A549 (cell line): ENCODE measurements at places on chromosomes 2 and 18.

- DNase-seq, result no peak
Measured at GRCh38 chr2:3635171-3635974, 22.6 kb upstream of the ALLC start.

DNA sequence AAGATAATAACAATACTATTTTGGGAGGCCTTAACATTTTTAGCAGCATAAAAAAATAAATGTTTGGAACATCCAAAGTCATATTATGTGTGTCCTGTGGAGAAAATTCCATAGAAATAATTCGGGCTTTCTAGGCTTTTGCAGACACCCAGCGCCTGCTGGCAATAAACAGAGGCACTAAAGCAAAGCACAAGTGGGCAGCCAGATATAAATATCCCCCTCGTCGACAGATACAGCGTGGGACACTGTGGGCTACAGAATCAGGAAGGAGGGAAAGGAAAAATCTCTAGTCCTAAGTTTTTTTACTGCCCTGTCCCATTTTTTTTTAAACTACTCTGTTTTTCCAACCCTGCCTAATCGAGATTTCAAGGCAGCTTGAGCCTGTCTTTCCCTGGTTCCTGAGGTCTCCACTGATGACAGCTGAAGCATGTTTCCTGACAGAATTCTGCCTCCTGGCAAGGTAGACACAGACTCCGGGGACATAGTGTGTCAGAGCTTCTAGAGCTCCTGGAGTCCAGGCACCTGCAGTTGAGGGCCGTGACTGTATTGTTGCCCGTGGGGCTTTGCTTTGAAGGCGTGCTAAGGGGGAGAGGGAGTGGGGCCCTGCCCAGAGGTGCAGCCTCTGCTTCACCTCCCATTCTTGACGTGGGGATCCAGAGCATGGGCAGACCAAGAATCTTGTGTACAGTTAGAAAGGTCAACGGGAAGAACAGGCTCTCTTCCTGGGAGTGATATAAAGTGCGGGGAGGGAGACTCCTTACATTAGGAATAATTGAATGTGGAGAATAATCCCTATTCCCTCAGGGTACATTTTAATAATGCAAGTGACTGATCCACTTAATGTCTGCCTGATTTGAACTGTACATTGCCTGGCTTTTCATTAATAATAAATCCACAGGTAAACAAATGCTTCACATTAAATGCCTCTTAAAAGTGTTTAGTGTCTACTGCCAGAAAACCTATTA, 232.3 kb downstream of the DCC start:
- DNase-seq, result no peak

GRCh38 chr2:72926368-72926767, 9.0 kb downstream of the EMX1 start:
- no peak for DNase-seq

DNA sequence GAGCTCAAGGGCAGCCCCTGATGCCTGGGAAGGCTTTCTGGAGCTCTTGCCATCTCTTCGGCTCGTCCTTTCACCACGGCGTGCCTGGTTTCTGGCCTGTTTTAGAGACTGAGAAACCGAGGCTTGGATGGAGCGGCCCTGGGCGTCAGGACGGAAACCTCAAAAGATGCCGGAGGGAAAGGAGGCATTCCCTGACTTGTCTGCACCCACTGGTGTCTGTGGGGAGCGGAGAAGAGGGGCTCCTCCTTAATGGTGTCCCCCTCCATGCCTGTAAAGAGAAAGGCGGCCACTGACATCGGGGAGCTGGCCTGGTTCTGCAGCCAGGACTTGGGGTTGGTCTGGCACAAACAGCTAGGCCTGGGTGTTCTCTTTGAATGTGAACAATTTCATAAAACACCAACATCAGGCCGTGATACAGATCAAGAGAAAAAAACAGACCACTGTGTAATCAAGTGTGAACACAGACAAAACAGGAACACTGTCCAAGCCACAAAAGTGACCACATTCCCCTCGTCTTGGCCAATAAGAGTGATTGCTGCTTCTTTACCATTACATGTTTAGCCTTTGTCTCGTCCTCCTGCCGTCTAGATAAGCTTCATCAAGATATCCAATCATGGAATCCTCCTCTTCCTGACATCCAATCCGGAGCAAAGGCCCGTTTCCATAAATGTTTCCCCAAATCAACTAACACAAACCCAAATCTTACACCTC, 633 bp upstream of the ILKAP start:
- no peak for DNase-seq

DNA sequence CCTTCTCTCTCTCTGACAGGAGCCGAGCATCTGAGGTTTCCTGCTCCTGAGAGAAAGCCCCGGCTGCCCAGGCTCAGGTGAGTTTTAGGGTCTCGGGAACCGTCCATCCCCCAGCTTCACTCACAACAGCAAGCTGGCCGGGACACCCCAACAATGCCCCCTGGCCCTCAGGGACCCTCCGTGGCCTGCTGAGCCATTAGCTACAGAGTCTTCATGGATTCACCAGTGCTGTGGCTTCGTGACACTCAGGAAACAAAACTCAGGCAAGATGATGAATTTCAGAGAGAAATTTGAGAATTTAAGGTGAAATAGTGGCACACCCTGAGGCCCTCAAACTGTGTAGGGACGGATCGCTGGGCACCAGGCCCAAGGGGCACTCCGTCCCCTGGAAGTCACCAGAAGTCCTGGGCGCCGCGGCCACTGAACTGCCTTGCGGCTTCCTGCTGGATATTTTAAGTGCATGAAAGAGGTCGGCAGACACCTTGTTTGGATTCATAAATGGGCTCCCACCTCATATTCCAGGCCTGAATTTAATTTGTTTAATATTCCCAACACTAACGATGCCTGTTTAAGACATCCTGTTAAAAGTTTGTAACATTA, 368.3 kb upstream of the SALL3 start:
- DNase-seq, result no peak

DNA sequence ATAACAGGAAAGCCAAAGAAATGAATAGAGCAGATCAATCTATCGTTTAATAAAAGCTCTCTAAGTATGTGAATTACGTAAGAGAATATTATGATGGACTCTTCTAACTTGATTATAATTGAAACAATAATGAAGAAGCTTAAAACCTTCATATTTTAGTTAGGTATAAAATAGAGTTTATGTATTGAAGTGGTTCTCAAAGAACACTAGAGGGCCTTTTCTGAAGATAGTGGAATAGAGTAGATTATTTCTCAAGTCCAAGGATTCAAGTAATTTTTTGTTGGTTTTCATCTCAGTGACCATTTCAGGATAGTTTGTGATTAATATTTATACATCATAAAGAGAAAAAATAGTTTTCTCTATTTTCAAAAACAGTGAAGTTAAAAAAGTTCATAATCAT, 97.7 kb downstream of the NBEAL1 start:
- no peak for DNase-seq

GRCh38 chr2:71498261-71498701, 44.9 kb downstream of the DYSF start:
- DNase-seq, result peak; percentile 25

DNA sequence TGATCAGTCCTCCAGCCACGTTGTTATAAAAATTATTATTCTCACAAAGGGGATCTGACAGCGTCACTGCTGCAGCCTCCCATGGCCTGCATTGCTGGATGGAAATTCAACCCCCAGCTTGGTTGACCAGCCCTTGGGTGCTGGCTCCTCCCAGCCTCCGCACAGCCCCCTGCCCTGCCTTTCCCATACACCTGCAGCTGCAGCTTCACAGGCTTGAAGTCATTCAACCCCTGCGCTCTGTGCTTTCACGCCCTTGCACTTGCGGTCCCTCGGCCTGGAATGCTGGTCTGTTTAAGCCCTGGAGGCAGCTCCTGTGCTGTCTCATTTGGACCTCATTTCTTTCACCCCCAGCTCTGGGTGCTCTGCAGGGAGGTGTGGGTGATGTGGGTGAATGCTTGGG, 860 bp upstream of the CD8A start:
- DNase-seq, result no peak
